ENCODE measurements at places on chromosomes 11 and 22.
A peak's percentile ranks its signal among the peaks of the same experiment; 100 is the strongest.

DNA sequence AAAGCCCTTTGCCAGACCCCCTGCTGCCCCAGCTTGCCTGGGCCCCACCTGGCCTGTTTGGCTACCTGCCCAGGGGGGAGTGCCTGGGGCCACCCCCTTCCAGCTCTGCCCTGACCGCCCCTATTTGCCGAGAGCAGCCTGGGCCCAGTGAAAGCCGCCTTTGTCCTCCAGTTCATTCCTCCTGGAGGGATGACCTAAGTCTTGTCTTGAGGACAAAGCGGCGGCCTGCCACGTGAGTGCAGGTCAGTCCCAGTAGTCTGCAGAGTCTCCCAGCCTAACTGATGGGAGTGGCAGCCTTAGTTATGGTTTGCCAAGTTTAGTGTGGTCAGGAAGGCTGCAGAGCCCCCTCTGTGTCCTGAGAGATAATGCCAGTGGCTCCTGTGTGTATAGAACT lies 115.9 kb upstream of the CRYBB3 start:
- DNase-seq, result no peak

- peak; percentile 76 for DNase-seq
Measured at GRCh38 chr11:13384908-13385640, 77.9 kb downstream of the BTBD10 start.

DNA sequence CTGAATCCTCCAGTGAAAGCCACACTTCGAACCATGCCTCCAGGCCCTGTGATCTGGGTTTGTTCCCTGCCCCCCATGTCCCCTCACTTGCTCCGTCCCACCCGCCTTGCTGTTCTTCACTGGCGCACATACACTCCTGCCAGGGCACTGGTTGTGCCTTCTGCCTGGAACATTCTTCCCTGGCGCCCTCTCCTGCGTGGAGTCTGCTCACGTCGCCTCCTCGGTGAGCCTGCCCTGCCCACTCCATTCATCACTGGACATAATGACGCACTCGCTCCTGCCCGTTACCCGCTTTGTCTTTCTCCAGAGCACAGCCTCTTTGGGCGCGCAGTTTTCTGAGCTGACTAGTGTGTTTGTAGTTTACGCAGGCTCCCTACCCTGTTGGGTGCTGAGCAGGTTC lies 21.0 kb upstream of the MIEF1 start:
- no peak for DNase-seq

DNA sequence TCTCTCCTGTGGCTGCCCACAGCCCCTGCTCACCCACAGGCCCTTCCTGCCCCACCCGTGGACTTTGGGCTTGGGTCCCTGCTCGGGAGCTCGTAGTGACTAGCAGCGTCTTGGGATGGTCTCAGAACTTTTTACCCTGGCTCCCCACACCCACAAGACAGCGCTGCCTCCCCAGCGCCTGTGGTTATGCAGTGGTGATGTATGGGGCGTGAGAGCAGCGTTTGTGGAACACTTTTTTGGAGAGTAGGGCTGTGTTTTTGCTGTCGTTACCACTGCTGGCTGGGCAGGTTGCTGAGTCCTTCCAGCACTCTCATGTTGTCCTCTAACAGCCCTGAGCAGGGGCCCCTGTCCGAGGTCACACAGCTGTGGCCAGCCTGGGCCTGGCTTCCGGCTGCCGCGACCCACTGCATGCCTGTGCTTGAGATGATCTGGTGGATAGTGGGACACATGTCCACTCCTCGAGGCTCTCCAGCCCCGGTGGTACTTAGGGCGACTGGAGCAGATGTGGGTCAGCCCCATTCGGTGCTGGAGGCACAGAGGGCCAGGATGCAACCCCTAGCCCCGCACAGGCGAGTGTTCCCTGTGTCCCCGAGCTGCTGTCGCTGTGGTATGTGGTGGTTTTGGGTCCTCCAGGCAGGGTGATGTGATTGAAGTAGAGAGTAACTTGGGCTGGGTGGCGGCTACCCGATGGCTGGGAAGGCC lies 7.1 kb upstream of the GRAMD4 start:
- DNase-seq, result peak; percentile 85

GRCh38 chr11:9090488-9091043 lies 833 bp downstream of the SCUBE2 start:
- no peak for DNase-seq

DNA sequence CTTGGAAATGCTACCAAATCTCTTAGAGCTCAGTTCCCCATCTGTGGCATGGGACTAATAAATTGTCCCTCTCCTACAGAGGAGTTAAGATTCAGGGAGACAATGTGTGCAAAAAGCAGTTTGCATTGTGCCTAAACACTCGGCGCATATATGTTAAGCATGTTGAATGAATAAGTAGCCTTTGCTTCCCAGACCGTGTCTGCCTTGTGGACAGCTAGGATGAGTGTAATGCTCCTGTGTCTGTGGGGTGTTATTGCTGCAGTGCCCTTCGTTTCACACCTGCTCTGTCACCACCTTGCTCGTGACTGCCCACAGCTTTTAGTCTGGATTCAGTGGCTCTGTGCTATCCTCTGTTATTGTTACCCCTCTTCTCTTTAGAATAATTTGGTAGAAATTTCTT lies 14.1 kb downstream of the ENDOD1 start:
- DNase-seq, result peak; percentile 43

GRCh38 chr11:71075871-71076420 lies 176.4 kb downstream of the SHANK2 start:
- DNase-seq, result no peak

DNA sequence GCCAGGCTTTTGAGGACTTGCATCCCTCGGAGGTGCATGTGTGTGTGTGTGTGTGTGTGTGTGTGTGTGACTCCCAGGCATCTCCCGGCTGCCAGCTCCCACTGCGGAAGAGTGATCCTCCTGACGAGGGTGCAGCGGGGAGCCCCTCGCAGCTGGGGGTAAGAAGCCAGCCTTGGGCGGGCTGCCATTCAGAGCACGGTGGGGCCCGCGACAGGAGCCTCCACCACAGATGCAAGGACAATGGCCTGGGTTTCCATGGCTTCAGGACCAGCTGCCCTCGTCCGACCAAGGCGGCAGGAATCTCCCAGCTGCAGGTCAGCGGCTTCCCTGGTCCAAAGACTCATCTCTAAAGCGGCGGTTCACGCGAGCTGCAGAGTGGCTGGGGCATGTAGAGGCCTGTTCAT lies 908.5 kb downstream of the BRD1 start:
- no peak for DNase-seq

- peak; percentile 90 for DNase-seq
Measured at GRCh38 chr22:30005213-30005857, 74.9 kb upstream of the HORMAD2 start.

- DNase-seq, result no peak
Measured at GRCh38 chr11:127531167-127531566, 530.6 kb upstream of the KIRREL3 start.

DNA sequence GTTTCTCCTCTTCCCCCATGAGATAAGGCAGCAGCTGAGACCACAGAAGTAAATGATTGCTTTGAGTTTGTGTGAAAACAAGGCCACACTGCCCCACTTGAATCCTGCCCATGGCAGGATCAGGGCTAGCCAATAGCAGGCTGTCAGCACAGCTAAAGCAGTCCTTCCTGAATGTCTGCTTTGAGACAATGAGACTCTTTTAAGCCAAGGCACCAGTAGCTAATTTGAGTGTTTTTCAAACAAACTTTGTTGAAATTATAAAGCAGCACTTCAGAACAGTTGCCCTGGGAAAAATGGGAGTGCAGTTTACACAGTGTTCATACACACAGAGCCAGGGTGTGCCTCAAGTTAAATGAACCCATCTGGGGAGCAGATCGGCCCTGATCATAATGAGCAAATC lies 103.5 kb upstream of the OR5AK2 start:
- no peak for DNase-seq

DNA sequence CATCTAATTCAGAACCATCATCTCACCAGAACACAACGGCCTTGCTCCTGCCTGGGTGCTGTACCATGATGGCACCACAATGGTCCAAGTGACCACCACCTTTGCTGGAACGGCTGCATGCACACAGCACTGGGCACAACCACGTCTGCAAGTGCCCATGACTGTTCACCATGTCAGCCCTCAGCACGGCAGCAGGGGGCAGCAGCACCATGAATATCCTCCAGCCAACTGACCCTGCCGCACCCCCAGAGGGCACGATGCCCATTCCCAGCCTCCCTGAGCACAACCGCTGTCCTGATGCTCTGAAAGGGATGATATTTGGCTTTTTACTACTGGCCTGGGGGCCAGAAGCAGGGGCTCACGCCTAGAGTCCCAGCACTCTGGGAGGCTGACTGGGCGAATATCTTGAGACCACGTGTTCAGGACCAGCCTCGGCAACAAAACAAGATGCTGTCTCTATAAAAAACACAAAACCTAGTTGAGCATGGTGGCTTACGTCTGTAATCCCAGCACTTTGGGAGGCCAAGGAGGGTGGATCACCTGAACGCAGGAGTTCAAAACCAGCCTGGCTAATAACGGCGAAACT lies 25.7 kb downstream of the DRD4 start:
- peak; percentile 81 for DNase-seq

DNA sequence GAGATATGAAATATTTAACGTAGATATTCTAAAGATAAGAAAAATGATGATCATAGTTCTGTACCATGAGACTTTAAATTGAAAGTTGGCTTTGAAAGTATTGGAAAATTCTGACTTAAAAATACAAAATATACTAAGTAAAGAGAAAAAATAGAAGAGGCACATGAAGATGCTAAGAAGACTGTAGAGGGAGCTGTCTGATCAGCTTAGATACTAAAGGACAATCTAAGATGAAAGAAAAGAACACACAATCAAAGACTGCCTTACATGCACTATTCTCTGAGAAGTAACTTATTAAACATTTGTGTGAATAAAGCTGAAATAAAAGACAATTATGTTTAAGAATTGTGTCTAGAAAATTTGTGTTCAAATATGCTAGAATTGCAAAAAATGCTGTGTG lies 55.1 kb downstream of the RBMXL2 start:
- DNase-seq, result no peak

DNA sequence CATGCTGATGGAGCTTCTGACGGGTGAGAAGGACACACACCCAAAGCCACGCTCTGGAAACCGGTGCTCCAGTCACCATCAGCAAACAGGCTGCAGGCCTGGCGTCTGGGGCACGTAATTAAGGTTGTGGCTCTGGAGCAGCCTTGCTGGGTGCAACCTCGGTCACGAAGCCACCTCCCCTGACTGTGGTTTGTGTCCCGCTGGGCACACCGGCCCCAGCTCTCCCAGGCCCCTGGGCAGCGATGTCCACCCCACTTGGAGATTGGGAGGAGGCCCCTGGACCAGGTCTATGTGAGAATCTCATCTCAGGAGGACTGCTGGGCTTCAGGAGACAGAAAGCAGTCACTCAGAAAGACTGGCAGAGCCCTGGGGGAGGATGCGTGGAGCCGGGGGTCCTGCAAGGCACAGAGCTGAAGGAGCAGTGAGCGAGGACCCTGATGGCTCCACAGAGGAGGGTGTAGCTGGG lies 631.6 kb downstream of the BRD1 start:
- DNase-seq, result no peak

- DNase-seq, result no peak
Measured at GRCh38 chr11:73344191-73344607, 32.0 kb upstream of the RELT start.

DNA sequence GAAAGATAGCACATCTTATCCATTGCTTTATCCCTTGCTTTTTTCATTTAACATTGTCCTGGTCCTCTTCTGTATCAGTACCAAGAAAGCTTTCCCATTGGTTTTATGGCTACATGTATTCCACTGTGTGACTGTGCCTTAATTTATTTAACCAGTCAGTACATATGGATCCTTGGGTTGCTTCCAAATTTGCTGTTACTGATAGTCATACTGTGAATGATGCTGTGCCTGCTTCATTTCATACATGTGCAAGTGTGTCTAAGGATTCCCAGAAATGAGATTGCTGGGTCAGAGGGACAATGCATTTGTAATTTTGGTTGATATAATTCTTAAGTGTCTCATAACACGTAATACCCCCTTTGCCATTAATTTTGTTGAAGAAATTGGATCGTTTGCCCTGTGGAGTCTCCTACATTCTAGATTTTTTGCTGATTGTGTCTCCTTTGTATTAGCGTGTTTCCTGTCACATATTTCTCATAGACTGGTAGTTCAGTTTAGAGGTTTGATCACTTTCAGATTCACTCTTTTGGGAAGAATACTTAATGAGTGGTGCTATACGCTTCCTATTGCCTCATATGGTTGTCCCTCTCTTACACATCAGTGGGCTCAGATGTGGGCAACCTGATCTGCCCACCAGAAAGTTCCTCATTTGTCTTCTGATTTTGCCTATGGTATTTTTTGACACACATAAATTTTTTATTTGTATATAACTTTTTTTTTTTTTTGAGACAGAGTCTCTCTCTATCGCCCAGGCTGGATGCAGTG lies 35.3 kb downstream of the MYBPC3 start:
- no peak for DNase-seq

- no peak for DNase-seq
Measured at GRCh38 chr22:39130152-39130704, 22.3 kb downstream of the CBX7 start.

Data from activated CD4-positive, alpha-beta T cell treated with anti-CD3 and anti-CD28 coated beads, Interleukin-2, amount 10 ng/mL, durations not matched to agents 24 days and 14 days (primary cell).